ENCODE measurements at places on chromosomes 3 and 15.

- DNase-seq: peak; percentile 42
Measured at GRCh38 chr3:191328383-191328961, 722 bp upstream of the CCDC50 start.

- no peak for DNase-seq
Measured at GRCh38 chr3:11381141-11381540, 108.9 kb downstream of the ATG7 start.

DNA sequence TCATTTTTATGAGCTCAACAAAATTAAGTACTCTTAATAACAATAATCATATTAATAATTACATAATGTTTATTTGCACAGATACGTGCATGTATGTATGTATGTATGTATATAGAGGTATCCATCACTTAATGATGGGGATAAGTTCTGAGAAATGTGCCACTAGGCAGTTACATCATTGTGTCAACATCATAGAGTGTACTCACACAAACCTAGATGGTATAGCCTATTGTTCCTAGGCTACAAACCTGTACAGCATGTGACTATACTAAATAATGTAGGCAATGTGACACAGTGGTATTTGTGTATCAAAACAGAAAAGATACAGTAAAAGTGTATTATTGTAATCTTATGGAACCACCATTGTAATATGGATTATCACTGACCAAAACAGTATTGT is 874.7 kb upstream of the GBE1 start:
- no peak for DNase-seq

- DNase-seq: no peak
Measured at GRCh38 chr15:63418811-63419210, 37.2 kb upstream of the CA12 start.

GRCh38 chr3:10193692-10194327 is 29.1 kb downstream of the IRAK2 start:
- no peak for DNase-seq

Data from hypothalamus (tissue), 51 donors.